Cardiac muscle cell (in vitro differentiated cells and primary cell): ENCODE measurements at places on chromosomes 6 and 20. TPM values are rescaled to one million over a fixed set of nuclear protein-coding genes. Genes with fewer than 3 reads are reported as not detected.

The DZANK1 gene
- total RNA-seq = 2.1 and 2.5 TPM in 2 replicates

GRCh38 chr6:57173056-57173885 lies 1.1 kb downstream of the BAG2 start:
- peak overlapping the region; percentile 50 for H3K4me3 ChIP-seq
- H3K4me1 ChIP-seq = peaks cover 22% of the 10 kb centered on the region
- peak overlapping the region; percentile 98 for H3K27ac ChIP-seq
- peak; percentile 54 for DNase-seq
- H3K27me3 ChIP-seq = no peaks in the 10 kb centered on the region

GRCh38 chr6:90297115-90297866 lies 648 bp upstream of the BACH2 start:
- H3K4me3 ChIP-seq = peak overlapping the region; percentile 87
- H3K36me3 ChIP-seq = no peaks in the 10 kb centered on the region
- no peak for DNase-seq
- peaks cover 26% of the 10 kb centered on the region for H3K4me1 ChIP-seq

- no peaks in the 10 kb centered on the region for H3K36me3 ChIP-seq
- no peak overlapping the region for H3K27ac ChIP-seq
- peaks cover 5% of the 10 kb centered on the region for H3K4me1 ChIP-seq
- no peak overlapping the region for H3K4me3 ChIP-seq
Measured at GRCh38 chr6:63940056-63940455, 304.5 kb downstream of the PHF3 start.

GRCh38 chr20:54044156-54044555 lies 26.2 kb downstream of the BCAS1 start:
- no peaks in the 10 kb centered on the region for H3K27me3 ChIP-seq
- no peak overlapping the region for H3K27ac ChIP-seq
- DNase-seq = no peak
- H3K4me3 ChIP-seq = no peak overlapping the region
- H3K36me3 ChIP-seq = no peaks in the 10 kb centered on the region
- H3K4me1 ChIP-seq = no peaks in the 10 kb centered on the region

- no peak overlapping the region for H3K4me3 ChIP-seq
- no peaks in the 10 kb centered on the region for H3K27me3 ChIP-seq
- H3K27ac ChIP-seq = no peak overlapping the region
- H3K36me3 ChIP-seq = no peaks in the 10 kb centered on the region
Measured at GRCh38 chr6:37860226-37860839, 40.8 kb downstream of the ZFAND3 start.

DNA sequence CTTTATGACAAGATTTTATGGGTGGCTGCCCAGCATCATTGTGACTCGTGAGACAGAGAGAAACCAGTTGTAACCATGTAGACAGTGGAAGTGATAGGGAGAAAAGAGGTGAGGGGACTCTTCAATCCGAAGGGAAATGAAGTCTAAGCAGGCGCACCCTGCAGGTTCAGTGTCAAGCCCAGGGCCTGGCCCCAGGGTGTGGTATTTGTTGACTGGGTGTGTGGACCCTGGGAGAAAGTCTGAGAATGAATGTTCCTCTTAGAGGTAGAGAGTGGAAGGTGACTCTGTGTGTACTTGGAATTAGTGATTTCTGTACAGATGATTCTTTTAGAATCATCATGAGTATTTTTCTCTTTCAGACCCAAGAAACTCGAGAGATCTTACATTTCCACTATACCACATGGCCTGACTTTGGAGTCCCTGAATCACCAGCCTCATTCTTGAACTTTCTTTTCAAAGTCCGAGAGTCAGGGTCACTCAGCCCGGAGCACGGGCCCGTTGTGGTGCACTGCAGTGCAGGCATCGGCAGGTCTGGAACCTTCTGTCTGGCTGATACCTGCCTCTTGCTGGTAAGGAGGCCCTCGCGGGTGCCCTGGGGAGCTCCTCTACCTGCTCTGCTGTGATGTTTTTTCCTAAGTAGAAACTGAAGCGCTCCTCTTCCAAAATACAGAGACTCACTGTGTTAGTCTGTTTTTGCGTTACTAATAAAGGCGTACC lies 68.0 kb downstream of the PTPN1 start:
- H3K27ac ChIP-seq = no peak overlapping the region
- no peak overlapping the region for H3K4me3 ChIP-seq
- H3K4me1 ChIP-seq = peaks cover 2% of the 10 kb centered on the region
- no peaks in the 10 kb centered on the region for H3K27me3 ChIP-seq
- no peak for DNase-seq

- no peak overlapping the region for H3K4me3 ChIP-seq
- H3K4me1 ChIP-seq = no peaks in the 10 kb centered on the region
- no peak for DNase-seq
- no peaks in the 10 kb centered on the region for H3K27me3 ChIP-seq
Measured at GRCh38 chr20:1164871-1165270, 19.9 kb downstream of the TMEM74B start.
